ENCODE measurements at places on chromosomes 3 and 15.

GRCh38 chr3:46080969-46081345 lies 53.7 kb upstream of the XCR1 start:
- DNase-seq, result no peak

DNA sequence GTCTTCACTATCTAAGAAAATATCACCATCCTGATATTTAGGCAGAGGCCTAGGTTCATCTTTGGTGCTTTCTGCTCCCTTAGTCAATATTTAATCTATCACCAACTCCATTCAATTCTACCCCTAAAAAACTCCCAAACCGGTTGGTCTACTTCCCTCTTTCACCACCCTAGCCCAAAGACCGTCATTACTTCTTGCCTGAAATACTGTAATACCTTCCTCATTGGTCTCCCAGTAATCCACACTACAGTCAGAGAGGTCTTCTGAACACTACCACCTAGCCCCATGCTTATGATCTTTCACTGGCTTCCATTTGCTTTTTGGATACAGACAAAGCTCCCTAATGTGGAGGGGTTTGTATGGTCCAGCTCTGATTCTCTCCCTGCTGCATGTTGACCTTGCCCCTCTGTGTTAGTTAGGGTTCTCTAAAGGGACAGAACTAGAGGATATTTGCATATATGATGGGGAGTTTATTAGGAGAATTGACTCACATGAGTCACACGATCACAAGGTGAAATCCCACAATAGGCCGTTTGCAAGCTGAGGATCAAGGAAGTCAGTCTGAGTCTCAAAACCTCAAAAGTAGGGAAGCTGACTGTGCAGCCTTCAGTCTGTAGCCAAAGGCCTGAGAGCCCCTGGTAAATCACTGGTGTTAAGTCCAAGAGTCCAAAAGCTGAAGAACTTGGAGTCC lies 36.4 kb upstream of the ATP2C1 start:
- no peak for DNase-seq

DNA sequence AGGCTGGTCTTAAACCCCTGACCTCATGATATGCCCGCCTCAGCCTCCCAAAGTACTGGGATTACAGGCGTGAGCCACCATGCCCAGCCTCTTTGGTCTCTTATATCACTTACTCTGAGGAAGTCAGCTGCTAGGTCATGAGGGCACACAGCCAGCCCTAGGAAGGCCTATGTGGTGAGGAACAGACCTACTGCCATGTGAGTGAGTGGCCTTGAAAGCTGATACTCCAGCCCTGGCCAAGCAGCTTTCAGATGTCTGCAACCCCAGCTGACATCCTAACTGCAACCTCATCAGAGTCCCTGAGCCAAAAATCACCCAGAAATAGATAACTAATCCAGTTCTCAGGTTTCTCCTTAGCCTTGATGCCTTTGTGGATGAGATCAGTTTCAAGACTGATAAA lies 224.3 kb downstream of the EDEM1 start:
- DNase-seq, result no peak

DNA sequence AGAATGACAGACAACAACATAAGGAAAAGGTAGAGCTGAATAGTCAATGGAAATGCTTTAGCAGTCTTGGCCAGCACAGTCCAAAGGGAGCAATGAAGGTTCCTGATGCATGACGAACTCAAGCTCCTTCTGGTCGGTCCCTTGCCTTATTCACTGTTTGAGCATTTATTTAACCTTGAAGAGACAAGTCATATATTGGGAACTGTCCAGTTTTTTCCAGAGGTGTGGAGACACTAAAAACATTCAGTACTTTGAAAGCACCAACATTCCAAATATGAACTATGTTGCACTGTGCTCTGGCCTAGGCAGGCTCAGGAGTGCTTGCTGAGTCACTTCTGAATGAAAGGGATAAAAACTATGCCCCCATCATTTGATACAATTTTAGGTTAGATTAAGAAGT lies 384.8 kb downstream of the MECOM start:
- no peak for DNase-seq

DNA sequence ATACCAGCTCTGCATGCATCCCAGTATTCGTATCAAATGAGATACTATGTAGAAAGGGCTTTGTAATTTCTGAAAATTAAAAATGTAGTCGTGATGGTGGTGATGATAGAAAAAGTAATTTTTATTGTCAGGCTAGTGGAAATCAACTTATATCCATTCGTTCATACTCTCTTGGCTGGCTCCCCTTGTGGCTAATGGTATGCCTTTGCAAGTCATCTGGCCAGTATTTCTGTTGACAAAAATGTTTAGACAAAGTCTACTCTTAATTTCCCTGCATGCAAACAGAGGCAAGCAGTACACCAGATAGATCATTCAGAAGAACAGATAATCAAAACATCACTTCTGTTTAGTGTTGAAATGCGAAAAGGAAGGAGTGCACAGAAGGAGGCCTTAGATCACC lies 49.6 kb upstream of the DUT start:
- DNase-seq, result no peak

DNA sequence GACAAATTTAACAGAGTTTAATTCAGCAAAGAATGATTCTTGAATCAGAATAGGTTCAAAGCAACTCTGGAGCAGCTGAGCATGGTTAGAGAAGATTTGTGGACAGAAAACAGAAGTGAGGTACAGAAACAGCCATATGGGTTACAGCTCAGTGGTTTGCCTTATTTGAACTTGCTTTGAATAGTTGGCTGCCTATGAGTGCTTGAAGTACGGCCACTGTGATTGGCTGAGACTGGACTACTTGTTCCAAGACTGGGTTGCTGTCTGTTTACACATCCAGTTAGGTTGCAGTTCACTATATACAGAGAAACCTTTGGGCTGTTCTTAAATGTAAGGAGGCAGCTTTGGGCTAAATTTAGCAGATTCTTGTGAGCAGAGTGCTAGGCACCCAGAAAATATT lies 79.4 kb upstream of the CADPS start:
- DNase-seq, result no peak

DNA sequence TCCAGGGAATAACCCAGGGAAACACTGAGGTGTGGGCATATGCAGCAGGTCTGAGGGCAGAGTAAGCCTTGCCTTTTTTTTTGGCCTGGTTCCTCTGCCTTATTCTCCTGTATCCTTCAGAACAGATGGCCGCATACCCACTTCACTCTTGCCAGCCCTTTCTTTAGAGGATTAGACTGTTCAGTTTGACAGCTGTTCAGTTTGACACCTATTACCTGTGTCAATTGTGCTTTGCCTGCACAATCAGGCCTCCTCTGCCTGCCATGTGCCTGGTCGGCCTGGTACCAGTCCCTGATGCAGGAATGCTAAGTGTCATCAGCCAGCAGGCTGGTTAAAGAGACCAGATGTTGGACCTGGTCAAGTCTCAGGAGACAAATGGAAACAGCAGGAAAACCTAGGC lies 22.3 kb downstream of the TM6SF1 start:
- DNase-seq, result no peak

GRCh38 chr3:48411606-48412374 lies 18.1 kb downstream of the PLXNB1 start:
- no peak for DNase-seq

DNA sequence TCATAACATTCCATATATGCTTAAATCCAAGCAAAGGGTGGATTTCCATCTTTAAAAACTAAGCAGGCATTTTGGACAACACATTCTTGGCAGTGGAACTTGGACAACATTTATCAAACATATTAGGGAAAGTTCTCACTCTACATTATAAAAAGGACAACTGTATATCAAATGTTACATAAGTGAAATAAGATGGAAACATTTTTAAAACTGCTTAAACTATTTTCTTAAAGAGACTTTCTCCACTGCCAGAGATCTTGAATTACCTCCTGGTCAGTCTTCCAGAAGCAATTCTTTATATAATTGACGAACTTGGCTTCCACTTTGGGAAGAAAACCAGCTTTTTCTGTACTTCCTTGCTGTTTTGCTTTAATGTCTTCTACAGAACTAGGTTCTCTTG lies 109.3 kb downstream of the NEO1 start:
- no peak for DNase-seq

DNA sequence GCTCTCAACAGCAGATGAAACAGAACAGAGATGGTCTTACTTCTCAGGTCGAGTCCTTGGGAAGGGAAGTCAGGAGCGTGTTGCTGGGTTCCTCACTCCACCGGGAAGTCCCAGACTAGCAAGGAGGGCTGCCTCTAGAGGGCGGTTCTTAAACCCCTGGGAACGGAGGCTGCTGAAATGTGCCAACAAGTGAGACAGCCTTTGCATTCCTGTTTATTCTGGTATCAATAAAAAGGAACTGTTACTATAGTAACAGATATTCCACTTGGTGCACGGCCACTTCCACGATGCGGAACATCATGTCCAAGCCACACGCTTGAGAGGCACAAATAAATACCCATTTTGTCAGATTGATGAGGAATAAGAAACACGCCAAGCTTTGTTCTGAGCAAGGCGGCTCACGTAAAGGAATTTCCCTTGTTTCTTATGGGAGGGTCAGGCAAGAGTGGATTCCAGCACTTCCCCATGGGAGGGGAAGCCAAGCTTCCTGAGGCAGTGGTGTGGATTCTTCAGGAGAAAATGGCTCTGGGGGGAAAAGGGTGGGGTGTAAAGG lies at the start of gene FAM107A:
TSS of gene FAM107A (minus strand) at position 123 of the 553 bp plus-strand sequence. CDS start 7,531 bp downstream, outside the sequence.
- no peak for DNase-seq

DNA sequence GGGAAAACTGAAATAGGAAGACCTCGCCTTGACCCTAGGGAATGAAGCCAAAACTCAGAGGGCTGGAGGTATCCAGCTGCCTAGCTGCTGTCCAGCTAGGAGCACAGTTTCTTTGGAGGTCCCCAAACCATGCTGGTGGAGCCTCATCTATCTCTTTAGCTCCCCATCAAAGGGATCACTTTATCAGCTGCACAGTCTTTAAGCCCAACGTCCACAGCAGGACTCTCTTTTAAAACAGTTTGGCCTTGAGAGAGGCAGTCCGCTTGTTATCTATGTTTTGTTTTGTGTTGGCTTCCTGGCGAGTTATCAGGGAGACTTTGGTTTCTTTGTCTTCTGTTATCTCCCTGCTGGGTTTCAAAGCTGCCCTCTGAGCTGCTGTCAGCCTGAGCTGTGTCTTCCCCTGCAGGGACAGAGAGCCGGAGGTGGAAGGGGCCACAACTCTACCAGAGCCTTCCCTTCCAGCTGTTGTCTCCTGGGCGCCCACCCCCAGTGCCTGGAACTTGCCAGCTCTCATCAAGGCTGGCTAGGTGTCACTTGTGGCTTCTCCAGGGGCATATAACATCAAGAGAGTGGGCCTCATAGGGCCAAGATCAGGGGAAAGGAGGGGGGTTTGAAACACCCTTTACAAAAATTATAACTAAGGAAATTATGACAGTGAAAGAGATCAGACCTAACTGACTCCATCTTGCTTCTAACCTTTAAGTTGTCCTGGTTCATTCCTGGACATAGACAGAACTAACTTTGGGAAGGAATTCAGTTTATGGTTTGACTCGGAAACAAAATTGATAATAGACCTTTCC lies 61.4 kb upstream of the C15orf39 start:
- no peak for DNase-seq

DNA sequence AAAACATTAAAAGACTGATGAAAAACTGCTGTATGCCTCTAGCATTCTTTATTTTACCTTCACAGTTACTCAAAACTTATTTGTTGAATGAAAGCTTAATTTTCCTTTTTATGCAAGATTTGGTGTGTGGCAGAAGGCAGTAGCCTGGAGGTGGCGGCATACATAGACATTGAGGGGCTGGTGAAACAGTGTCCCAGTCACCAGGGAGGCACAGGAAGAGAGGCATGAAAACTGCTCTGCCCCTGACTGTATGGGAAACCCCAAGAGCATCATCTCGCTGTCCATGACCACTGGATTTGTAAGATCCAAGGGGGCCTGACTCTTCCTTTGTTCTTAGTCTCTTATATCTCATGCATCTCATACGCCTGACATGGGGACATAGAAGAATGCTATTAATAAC lies 493.7 kb upstream of the GOLIM4 start:
- no peak for DNase-seq

GRCh38 chr3:167983583-167983982 lies 112.1 kb downstream of the GOLIM4 start:
- DNase-seq, result no peak

DNA sequence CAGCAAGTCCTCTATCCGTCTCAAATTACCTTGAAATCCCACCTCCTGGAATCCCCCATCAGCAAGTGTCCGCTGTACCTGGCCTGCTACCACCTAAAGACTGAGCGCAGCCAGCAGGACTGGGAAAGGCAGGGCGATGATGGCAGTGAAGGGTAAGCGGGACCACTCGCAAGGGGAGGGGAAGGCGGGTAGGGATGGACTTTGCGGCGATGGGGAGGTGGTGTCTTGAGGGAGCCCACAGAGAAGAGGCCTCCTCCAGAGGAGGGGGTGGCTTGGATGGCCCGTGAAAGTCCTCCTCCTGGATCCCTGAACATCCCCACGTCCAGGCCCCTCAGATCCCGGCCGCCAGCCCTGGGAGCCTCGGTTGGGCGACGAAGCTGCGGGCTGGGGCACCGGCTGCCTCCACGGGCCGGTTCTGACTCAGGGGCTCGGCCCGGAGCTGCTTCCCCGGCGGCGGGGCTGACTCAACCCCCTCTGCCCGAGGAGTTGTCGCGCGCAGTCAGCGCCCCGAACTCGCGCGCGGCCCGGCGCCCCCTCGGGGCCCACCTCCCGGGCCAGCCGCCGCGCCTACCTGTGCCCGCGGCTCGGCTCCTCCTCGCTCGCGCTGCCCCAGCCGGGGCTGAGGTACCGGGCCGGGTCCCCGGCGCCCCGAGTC lies 512 bp downstream of the LARP6 start:
- no peak for DNase-seq

- DNase-seq, result no peak
Measured at GRCh38 chr15:46681901-46682300, 1035.4 kb upstream of the SEMA6D start.

DNA sequence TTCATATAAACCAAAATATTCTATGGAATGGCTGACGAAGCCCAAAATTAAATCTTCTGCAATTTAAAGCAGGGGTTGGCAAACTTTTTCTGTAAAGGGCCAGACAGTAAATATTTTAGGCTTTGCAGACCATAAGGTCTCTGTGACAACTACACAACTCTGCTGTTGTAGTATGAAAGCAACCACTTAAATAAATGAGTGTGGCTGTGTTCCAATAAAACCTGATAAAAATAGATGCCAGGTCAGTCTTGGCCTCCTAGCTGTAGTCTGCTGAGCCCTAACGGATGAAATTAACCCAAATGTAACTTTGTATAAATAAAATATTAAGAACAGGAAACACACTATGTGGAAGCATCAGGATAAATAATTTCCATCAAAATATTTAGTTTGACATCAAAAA lies 104.2 kb downstream of the FBXL22 start:
- no peak for DNase-seq

DNA sequence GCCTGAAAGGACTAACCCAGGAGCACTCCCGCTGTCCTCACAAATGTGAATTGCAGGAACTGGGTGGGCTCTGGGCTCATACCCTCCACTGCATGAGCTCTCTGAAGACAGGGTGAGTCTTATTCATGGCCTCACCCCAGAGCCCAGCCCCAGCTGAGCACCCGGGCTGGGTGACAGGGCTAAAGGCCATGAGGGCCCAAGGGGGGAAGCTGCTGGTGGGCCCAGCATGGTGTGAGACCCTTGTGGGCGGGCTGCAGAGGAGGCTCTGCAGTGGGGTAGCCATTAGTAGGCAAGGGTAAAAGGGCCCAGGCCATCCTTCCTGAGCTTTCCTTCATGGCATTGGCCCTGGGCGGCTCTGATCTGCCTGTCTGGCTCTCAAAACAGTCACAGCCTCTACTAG lies 30.3 kb downstream of the SRPRB start:
- DNase-seq, result no peak

GRCh38 chr3:163543662-163544061 lies 1534.6 kb downstream of the SI start:
- DNase-seq, result no peak

- no peak for DNase-seq
Measured at GRCh38 chr3:32613183-32613582, 42.5 kb upstream of the DYNC1LI1 start.

- no peak for DNase-seq
Measured at GRCh38 chr15:81170511-81170910, 26.2 kb upstream of the IL16 start.
